ENCODE measurements at places on chromosomes 5 and 9.

DNA sequence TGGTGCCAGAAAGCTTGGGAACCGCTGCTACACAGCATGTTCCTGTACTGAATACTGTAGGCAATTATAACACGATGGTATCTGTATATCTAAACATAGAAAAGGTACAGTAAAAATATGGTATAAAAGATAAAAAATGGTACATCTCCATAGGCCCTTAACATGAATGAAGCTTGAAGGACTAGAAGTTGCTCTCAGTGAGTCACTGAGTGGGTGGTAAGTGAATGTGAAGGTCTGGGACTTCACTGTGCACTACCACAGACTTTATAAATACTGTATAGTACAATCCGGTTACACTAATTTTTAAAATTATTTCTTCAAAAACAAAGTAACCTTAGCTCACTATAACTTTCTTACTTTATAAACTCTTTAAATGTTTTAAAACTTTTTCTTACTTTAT lies 819.9 kb upstream of the GRAMD2B start:
- no peak for DNase-seq

- no peak for DNase-seq
These were observed 39.6 kb upstream of the CSNK1G3 start for GRCh38 chr5:123472150-123472924.

- no peak for DNase-seq
These were observed 1.2 kb upstream of the SLC25A48 start for GRCh38 chr5:135832941-135833920.

GRCh38 chr5:147092044-147092443 lies 142.8 kb upstream of the STK32A start:
- no peak for DNase-seq

- no peak for DNase-seq
These were observed 91.1 kb upstream of the CD180 start for GRCh38 chr5:67287510-67288268.

DNA sequence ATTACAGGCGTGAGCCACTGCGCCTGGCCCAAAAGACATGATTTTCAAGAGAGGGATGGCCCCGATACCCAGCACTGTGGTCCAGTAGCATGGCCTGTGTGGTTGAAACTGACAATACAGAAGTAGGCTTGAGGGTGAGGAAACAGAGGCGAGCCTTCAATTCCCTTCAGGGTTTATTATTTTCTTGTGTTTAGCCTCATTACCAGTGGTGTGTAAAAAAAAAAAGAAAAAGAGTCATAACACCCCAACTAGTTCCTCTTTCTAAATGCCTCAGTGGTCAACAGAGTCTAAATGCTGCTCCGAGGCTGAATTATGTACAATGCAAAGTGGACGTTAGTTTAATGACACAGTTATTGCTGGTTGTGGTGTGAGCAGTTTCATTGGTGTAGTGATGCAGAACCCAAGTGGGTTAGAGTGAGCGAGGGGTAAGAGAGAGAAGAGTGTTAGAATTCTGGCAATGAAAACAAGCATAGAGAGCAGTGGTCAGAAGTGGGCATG lies 58.8 kb downstream of the SNX30 start:
- peak; percentile 64 for DNase-seq

DNA sequence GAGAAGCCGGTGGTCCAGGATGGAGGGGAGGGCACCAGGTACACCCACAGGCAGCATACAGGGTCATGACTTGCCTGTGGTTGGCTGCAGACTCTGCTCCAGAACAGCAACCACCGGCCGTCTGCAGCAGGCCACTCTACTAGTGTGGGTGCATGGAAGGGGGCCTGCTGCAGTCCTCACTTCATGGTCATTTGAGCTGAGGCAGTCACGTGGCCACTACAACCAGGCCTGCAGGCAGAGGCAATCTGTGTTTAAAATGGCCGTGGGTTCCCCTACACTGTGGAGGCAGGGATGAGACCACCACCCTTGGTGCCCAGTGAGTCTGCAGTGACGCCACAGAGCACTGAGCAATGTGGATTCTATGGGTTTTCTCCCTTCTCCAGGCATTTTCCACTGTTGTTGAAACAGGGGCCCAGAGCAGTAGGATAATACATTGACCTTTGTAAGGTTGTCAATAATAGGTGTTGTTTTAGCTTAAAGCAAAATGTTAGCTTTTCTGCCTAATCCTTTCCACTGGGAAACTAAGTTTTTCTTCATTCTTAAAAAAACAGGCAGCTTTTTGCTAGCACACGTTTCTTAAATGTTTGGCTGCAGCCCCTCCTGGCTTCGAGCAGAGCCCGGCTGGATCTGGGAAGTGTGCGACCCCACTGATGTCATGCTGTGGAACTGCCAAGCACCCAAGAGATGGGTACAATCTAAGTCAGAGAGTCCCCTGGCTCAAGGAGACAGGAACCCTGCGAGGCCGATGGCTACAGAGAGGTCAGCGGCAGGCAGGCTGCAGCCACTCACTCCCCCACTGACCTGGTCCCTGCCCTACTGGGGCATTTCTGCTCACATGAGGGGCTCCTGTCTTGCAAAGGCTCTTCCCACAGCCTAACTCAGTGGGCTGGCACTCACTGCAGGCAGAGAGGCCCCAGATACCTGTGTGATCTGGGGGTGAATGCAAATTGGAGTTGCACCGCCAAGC lies 21.2 kb downstream of the GADD45G start:
- DNase-seq, result no peak

DNA sequence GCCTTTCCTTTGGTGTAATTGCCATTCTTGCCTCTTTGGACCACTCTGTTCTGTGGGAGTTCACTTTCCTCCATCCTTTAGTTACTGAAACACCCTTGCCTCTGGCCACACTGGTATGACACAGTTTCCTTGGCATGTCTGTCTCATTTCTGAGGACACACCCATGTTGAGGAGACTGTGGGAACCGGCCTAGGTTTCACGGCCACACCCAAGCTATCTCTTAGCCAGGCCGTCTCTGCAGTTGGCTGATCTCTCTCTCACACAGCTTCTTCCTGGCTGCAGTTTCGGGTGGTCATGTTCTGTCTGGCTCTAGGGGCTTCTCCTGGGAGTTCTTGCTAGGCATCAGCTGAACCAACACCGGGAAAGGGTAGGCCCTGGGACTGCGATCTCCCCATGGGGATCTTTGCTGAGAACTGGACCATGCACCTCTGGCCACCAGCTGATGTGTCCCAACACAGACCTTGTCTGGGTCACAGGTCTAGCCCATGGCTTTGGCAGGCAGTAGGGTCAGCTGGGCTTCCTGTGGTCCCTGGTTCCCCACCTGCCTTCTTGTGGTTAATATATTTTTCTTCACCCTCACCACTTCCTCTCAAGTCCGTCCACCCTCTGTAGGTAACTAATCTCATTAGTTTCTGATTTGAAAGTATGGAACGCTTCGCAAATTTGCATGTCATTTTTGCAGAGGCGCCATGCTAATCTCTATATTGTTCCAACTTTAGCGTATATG lies 24.9 kb downstream of the ARHGEF37 start:
- DNase-seq, result no peak

Measured in SIG-M5 (cell line).